ENCODE measurements at places on chromosomes 7 and 10. TPM values are rescaled to one million over a fixed set of nuclear protein-coding genes. Genes with fewer than 3 reads are reported as not detected.

The NUDT13 gene
- total RNA-seq, result 4.0 TPM

- no peaks in the 10 kb centered on the region for H3K36me3 ChIP-seq
- no peak overlapping the region for H3K27ac ChIP-seq
- DNase-seq, result no peak
- no peak overlapping the region for H3K4me3 ChIP-seq
- peaks cover 5% of the 10 kb centered on the region for H3K4me1 ChIP-seq
Measured at GRCh38 chr7:101820703-101821102, 3.3 kb downstream of the CUX1 start.

GRCh38 chr7:2666588-2667250 is 21.3 kb upstream of the AMZ1 start:
- H3K36me3 ChIP-seq, result no peaks in the 10 kb centered on the region
- DNase-seq, result no peak
- peaks cover 10% of the 10 kb centered on the region for H3K4me1 ChIP-seq
- no peak overlapping the region for H3K27ac ChIP-seq
- H3K4me3 ChIP-seq, result no peak overlapping the region

DNA sequence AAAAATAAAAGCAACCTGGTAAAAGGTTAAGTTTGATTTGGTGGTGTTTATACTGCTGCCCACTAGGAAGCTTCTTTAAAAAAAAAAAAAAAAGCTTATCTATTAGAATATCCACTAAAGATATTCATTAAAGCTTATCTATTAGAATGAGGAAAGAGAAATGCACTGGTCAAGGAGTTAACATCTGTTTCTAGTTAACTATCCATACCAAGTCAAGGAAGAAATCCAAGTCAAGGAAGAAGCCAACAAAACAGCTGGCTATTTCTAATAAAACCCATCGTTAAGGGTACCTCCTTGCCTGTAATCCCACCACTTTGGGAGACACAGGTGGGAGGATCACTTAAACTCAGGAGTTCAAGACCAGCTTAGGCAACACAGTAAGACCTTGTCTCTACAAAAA is 82.6 kb downstream of the JMJD1C start:
- H3K4me1 ChIP-seq, result no peaks in the 10 kb centered on the region
- no peaks in the 10 kb centered on the region for H3K27me3 ChIP-seq
- no peak for DNase-seq
- no peak overlapping the region for H3K27ac ChIP-seq
- H3K36me3 ChIP-seq, result no peaks in the 10 kb centered on the region
- H3K4me3 ChIP-seq, result no peak overlapping the region

- H3K4me1 ChIP-seq, result peaks cover 38% of the 10 kb centered on the region
- no peak overlapping the region for H3K27ac ChIP-seq
- no peak for DNase-seq
- peaks cover 6% of the 10 kb centered on the region for H3K36me3 ChIP-seq
- no peak overlapping the region for H3K4me3 ChIP-seq
- H3K27me3 ChIP-seq, result no peaks in the 10 kb centered on the region
Measured at GRCh38 chr7:45919231-45919784, 1.8 kb downstream of the IGFBP3 start.

DNA sequence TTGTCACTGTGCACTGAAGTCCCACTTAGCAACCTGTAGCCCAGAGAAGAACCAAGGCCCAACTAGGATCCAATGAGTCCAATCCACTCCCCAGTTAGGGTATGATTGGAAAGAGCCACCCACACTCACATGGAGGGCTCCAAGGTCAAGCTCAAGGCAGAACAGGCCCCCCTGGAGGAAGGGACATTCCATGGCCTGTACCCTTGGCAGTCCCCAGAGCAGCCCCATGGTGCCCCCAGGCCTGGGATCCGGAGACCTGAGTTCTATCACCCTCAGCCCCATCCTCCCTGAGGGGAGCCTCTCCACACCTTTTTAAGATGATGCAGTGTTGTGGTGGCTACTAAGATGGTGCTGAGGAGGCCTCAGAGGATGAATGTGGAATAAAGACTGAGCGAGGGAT is 231.4 kb downstream of the GRID1 start:
- DNase-seq, result no peak
- H3K4me3 ChIP-seq, result no peak overlapping the region
- no peak overlapping the region for H3K27ac ChIP-seq

DNA sequence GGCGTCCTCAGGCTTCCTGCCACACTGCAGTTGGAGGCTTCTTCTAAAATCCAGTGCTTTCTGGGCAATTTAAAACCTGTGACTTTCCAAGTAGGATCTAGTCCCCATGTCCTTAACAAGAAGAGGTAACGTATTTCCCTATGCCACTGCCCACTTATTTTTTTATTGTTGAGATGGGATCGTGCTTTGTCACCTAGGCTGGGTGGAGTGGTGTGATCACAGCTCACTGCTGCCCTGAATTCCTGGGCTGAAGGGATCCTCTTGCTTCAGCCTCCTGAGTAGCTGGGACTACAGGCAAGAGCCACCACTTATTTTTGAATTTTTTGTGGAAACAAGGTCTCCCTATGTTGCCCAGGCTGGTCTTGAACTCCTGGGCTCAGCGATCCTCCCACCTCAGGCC is 63.4 kb downstream of the DAGLB start:
- peak overlapping the region; percentile 65 for H3K27ac ChIP-seq
- H3K4me1 ChIP-seq, result peaks cover 20% of the 10 kb centered on the region
- no peak overlapping the region for H3K4me3 ChIP-seq
- no peaks in the 10 kb centered on the region for H3K36me3 ChIP-seq

GRCh38 chr10:128739930-128740329 is 613.7 kb upstream of the MKI67 start:
- no peaks in the 10 kb centered on the region for H3K27me3 ChIP-seq
- no peaks in the 10 kb centered on the region for H3K36me3 ChIP-seq
- no peak overlapping the region for H3K27ac ChIP-seq
- no peak for DNase-seq
- no peaks in the 10 kb centered on the region for H3K4me1 ChIP-seq

All from liver (tissue), 10 donors.